ENCODE measurements at places on chromosomes 4 and X.

GRCh38 chr4:7398788-7399439 is 35.8 kb downstream of the PSAPL1 start:
- DNase-seq = no peak

DNA sequence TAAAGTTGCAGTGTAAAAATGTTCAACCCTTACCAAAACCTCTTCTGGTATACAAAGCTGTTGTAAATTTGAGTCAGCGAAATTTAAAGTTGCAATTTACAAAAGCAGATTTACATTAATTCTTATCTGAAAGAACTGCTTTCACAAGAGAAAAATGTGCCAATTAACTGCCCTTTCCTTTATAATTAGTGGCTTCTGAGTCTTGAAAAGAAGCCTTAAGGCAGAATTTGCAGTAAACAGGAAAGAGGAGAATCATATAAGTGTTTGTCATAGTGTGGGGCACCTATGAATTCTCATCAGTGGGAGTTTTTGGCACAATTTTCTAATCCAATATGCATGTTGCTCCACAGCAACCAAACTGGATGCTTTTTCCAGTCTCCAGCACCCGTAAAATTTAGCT is 125.3 kb upstream of the GABRG1 start:
- no peak for DNase-seq

DNA sequence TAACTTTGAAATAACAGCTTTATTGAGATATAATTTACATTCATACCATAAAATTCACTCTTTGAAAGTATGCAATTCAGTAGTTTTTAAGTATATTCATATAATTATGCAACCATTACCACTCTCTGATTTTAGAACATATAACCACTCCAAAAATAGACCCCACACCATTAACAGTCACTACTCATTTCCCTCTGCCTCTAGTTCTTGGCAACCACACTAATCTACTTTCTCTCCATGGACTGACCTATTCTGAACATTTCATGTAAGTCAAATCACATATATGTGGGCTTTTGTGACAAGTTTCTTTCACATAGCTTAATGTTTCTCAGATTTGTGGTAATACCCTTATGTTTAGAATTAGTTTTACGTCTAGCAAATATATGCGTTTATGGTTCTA is 19.5 kb upstream of the GLRA3 start:
- DNase-seq = no peak

DNA sequence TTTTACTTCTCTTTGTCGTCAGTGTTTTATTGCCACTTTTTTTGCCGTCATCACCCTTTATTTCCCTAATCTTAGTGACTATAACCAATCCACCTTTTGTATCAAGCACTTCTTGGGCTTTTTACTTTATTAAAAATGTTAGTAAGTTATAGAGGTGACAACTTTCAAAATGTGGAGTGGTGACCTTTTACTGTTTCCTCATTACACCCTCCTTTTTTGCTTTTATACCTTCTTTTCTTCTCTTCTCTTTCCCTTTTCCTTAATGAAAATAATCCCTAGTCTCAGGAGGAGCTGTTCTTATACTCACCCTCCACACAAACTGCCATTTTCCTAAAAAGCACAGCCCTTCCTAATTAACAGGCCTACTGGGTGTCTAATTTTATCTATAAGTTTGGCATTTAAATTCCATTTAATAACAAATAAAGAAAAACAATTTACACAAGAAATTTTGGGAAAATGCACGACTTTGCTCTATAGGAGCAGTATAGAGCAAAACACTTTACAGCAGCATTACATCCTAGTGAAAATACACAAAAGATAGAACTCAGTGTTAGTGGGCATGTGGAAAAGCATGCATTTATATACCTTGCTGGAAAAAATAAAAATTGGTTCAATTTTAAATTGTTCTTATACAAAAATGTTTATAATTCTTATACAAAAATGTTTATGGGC is 27.3 kb downstream of the BBS12 start:
- no peak for DNase-seq

All from keratinocyte (primary cell).